ENCODE measurements at places on chromosomes 7 and 10. TPM values are rescaled to one million over a fixed set of nuclear protein-coding genes. Genes with fewer than 3 reads are reported as not detected.

GRCh38 chr10:29186221-29186620 is 102.6 kb upstream of the LYZL1 start:
- no peak for DNase-seq

DNA sequence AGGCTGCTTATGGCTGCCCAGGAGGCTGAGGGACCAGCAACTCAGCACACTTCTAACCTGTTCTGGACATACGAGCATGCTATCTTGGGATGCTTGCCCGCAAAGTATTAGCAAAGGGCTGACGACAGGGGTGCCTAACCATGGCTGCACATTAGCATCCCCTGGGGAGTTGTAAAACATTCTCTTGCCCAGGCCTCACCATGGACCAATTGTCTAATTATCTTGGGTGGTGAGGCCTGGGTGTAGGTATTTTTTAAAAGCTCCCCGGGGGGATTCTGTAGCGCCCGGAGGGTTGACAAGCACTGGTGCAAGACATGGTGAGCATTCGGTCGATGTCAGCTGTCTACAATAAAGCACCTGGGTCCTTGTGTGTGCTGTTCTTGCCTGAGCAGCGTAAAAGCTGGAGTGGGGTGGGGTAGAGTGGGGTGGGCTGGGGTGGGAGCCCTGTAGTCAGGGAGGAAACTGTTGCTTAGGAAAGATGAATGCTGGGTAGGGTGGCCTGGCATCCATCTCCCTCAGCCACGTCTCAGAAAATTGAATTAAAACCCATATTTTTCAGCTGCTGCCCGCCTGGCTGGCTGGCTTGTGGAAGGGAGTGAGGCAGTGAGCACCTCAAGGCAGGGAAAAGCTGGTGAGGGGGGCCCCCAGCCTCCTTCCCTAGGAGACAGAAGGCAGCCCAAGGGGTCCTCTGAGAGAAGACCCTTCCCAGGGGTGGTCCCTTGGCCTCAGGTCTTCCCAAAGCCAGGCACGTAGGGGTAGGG is 2.9 kb upstream of the ADCYAP1R1 start:
- DNase-seq = no peak

Gene VPS37D
- not detected for total RNA-seq

Gene LHPP
- 19.9 TPM for total RNA-seq

DNA sequence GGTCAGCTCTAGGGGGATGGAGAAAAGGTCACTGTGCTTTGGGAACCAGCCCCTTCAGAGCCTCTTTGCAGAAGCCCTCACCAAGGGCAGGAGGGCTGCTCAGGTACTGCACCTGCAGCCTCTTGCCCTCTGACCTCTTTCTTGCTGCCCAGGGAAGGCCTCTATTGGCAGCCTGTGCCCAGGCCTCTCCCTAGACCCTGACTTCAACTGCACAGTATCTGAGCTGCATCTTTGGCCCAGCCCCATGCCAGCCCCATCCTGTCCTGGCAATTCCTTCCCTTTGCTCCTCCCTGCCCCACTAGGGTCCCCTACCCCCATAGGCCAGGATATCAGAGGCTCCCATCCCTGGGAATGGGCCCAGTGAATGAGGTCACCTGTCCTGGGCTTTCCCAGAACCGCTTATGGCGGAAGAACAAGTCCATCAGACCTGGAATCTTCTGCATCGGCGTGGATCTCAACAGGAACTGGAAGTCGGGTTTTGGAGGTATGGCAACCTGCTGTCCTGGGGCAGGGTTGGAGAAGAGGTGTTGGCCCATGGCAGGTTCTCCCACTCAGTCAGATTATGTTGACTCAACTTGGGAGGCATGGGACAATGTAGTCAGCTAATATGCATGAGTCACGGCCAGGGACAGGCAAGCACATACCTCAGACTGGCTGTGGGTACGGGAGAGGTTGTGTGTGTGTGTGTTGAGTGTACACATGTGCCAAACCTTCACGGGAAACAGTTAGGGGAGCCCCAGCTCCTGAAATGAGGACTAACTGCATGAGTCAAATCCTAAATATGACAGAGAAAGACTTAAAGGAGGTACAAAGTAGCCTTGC is 17.1 kb upstream of the CPA1 start:
- no peak for DNase-seq

- DNase-seq = no peak
Observed at GRCh38 chr7:121433775-121434174, 37.7 kb upstream of the FAM3C start.
